ENCODE measurements at places on chromosomes 3 and 15.

DNA sequence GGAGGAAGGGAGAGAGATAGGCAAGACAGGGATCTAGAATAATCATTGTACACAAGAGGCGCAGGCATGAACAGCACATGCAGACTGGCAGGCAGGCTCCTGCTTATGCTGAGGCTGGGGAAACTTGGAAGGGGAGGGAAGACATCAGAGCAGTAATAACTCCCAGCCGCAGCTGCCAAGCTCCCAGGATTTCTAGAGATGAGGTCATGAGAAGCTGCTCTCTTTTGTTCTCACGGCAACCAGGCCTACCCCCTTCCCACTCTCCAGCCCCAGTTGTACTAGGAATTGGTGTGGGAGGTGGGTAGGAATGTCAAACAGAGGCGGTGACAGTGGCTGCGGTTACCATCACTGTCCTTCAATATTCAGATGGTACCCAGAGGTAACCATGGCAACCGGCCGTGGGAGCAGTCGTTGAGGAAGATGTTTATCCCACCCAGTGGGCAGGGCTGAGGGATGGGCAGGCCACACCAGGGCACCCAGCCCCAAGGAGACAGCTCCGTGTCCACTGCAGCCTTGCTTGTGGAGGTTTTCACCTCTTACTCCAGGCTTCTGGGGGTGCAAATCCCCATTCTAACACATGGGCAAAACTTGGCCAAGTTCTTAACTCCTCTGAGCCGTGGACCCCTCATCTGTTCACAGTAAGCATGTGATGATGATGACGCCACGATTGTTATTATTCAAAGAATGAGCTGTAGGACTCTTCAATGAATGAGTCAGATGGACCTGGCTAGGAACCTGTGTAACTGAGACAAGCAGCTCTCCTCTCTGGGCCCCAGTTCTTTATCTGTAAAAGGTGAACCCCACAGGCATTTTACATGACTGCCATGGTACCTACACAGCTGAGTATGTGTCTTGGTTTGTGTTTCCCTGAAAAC, 360.8 kb upstream of the PROK2 start:
- no peak for DNase-seq

- DNase-seq = no peak
These were observed 19.7 kb downstream of the STARD5 start for GRCh38 chr15:81304226-81304625.

DNA sequence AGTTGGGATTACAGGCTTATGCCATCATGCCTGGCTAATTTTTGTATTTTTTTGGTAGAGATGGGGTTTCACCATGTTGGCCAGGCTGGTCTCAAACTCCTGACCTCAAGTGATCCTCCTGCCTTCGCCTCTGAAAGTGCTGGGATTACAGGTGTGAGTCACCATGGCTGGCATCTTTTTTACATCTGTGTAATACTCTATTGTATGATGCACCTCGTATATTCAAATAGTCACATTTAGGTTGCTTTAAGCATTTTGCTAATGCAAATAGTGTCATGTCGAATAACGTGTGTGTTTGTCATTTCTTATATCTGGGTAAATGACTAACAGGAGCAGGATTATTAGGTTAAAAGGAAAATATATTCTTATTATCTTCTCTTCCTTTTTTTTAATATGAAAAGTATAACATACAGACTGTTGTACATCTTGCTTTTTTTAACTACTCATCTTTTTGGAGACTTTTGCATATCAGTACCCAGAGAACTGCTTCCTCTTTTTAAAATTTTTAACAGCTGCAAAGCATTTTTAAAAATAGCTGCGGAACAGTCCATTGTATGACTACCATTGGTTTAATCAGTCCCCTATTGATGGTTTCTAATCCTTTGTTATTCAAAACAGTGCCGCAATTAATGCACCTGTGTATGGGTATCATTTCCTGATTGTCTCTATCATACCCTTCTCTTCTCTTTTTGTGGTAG, 13.4 kb downstream of the SCAMP5 start:
- DNase-seq = no peak

- no peak for DNase-seq
These were observed 11.2 kb upstream of the TMEM212 start for GRCh38 chr3:171831936-171832335.

- no peak for DNase-seq
These were observed 57.4 kb downstream of the APBA2 start for GRCh38 chr15:28943146-28943545.

Measured in T-helper 17 cell (primary cell).